ENCODE measurements at places on chromosomes 5 and 9. TPM values are rescaled to one million over a fixed set of nuclear protein-coding genes. Genes with fewer than 3 reads are reported as not detected.

Gene EPB41L4A
- 0.30 TPM for polyA plus RNA-seq

Gene C9
- polyA plus RNA-seq = not detected

GRCh38 chr9:108956022-108956630, 21.9 kb downstream of the ABITRAM start:
- H3K4me3 ChIP-seq = no peak overlapping the region
- no peaks in the 10 kb centered on the region for H3K36me3 ChIP-seq
- no peaks in the 10 kb centered on the region for H3K27me3 ChIP-seq

DNA sequence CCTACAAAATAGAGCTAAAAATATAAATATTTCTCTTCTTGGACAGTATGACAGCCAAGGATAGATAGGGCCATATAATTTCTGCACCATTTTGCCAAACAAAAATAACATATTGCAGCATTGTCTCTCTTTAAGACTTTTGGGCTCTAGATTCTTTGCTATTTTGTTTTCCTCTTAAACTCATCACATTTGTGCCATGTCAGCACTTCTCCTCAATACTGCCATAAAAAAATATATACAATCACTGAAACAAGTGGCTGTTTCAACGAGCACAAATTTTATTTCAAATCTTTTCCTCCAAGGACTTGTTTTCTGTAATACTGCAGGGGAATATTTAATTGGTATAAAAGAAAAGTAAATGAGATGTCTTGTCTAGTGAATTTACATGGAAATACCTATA, 1570.0 kb upstream of the NUDT12 start:
- no peak overlapping the region for H3K27ac ChIP-seq
- H3K27me3 ChIP-seq = no peaks in the 10 kb centered on the region
- no peaks in the 10 kb centered on the region for H3K4me1 ChIP-seq
- no peaks in the 10 kb centered on the region for H3K36me3 ChIP-seq
- no peak for DNase-seq

DNA sequence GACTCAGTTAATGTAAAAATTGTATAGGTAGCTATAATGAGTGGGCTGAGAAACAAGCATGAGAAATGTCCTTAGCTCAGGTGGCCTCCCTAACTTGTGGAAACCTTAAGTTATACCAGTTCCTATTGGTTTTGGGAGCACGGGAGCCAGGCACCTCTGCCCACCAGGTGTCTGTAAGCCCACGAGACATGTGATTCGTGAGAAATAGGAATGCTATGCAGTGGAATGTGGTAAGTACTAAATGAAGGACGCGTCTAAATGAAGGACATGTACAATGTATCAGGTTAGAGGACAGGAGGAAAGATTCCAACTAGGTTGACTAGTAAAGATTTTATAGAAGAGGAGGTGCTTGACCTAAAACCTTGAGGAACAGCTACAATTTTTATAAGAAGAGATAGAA, 46.0 kb upstream of the F2RL2 start:
- no peak overlapping the region for H3K27ac ChIP-seq
- DNase-seq = no peak
- no peaks in the 10 kb centered on the region for H3K27me3 ChIP-seq
- H3K36me3 ChIP-seq = peaks cover 71% of the 10 kb centered on the region

DNA sequence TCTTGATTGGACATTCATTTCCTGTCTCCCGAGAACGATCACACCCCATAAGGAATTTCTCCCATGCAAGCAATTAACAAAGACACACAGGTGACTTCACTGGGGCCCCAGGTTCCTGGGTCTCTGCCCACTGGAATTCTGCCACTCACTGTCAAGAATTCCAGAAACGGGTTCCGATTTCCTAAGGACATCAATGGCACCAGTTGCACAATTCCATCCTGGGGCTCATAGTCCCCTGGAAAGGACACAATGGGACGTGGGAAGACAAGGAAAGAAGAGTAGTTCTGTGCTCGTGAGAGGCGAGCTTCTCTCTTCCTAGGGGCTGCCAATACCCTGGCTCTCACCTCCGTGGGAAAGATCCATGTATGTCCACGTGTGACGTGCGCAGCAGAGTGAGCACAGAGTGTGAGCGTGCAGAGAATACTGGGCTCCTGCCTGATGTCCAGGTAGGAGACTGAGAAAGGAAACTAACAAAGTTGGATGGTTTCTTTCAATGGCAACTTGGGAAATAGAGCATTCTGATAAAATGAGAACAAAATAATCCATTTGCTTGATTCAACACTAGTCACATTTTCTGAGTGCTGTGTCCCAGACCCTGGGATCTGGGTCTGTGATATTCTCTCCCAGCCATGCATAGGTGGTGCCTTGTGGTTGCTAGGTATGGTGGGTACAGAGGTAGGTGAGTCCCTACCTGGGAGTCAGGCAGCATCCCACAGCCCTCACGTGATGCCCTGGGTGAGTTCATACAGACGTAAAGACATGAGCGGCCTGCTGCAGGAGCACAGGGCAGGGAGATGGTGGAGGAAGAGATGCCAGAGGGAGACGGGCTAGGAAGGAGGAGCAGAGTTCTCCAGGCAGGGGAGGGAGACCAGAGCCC, 159.8 kb downstream of the COL23A1 start:
- no peak for DNase-seq
- H3K36me3 ChIP-seq = no peaks in the 10 kb centered on the region
- H3K4me3 ChIP-seq = no peak overlapping the region
- H3K4me1 ChIP-seq = no peaks in the 10 kb centered on the region
- H3K27ac ChIP-seq = no peak overlapping the region
- H3K27me3 ChIP-seq = no peaks in the 10 kb centered on the region

DNA sequence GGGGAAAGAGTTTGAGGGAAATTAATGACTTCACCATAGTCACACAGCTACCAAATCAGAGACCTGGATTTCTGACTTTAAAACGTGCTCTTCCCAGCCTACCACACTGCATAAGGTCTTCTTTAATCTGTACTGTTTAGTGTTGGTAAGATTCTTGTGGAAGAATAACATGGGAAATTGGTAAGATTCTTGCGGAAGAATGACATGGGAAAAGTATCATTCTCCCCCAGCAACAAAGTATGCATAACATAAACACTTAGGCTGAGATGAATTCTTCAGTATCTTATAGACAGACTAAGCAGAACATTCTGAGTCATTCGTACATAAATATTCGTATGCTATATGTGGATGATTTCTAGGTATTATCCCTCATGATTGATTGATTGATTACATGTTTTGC, 170.4 kb downstream of the FOCAD start:
- no peak overlapping the region for H3K4me3 ChIP-seq
- H3K27ac ChIP-seq = no peak overlapping the region
- no peaks in the 10 kb centered on the region for H3K27me3 ChIP-seq

DNA sequence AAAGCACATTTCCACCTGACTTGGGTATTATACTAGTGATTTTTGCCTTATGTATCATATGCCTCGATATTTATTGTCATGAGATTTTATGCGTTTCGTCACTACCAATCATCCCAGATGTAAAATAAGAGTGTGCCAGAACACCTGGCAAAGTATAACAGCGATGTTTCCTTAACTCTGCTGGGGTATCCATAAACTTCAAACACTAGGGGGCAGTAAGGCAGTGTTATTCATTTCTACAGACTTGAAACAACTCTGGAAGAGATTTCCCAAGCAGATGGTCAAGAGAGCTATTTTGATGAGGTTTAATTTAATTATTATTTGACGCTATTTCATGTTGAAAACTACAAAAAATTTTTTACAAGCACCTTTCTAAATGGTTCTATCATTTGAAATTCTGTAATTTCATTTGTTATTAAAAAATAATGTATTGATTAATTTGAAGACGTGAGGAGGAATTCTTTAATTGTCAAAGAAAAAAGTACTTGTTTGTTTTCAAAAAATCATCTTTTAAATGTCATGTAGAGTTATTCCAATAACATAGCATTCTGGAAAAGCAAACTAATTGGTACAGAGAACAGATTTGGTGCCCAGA, 388.5 kb upstream of the CTNND2 start:
- no peak for DNase-seq
- no peak overlapping the region for H3K4me3 ChIP-seq
- no peaks in the 10 kb centered on the region for H3K27me3 ChIP-seq
- no peak overlapping the region for H3K27ac ChIP-seq

DNA sequence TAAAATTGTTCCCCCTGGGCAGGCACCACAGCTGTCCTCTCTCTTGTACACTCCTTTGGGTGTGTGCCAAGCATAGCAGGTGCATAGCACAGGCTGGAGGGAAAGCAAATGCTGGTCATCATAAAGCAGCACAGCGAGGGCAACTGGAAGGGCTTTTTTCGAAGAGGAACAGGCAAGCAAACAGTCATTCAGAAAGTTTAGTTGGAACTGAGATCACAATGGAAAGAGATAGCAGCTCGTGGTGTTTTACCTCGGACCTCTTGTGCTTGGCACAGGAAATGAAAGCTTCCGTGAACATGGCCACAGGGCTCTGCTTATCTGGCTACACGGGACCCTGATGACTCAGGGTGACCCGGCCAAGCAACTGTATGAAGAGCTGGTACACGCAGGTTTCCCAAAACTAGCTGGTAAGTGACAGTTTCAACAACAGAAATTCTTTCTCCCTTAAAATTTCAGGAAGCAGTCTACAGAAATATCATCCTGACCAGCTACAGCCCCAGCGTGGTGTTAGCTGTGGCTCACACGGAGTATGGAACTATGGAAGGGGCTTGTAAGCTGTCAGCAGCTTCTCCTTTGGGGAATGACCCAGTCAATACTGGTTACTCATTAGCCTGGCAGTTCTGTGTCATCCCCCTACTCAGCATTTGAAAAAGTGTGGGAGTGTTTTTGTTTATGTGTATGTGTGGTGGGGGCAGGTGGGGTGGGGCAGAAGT, 48.1 kb downstream of the POC5 start:
- peak overlapping the region; percentile 8 for H3K27ac ChIP-seq
- H3K4me3 ChIP-seq = peak overlapping the region; percentile 42

DNA sequence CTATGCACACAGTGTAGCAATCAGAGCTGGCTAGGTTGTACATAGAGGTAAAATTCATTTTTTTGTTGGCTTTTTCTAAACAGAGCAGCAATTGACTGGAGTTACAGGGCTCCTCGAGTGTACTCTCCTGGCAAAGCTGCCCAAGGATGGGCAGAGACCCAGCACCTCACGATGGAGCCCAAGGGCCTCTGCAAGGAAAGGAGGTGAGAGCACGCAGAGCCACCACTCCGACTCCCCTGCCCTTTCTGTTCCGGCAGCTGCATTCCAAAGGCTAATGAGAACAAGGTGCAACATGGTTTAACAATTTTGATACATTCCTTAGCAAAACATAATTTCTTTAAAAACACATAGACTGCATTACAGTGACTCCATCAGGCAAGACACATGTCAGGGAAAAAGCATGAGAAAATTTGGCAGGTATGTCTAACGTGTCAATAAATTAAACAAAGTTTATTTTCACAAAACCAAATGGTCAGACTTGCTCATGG, 47.5 kb downstream of the SAXO1 start:
- no peak overlapping the region for H3K27ac ChIP-seq
- no peaks in the 10 kb centered on the region for H3K4me1 ChIP-seq
- no peak for DNase-seq
- H3K27me3 ChIP-seq = no peaks in the 10 kb centered on the region
- H3K36me3 ChIP-seq = no peaks in the 10 kb centered on the region
- no peak overlapping the region for H3K4me3 ChIP-seq

GRCh38 chr5:122315521-122315920, 3.5 kb downstream of the SNCAIP start:
- peaks cover 8% of the 10 kb centered on the region for H3K4me1 ChIP-seq
- H3K27ac ChIP-seq = no peak overlapping the region
- no peak overlapping the region for H3K4me3 ChIP-seq
- no peaks in the 10 kb centered on the region for H3K36me3 ChIP-seq
- peaks cover 16% of the 10 kb centered on the region for H3K27me3 ChIP-seq

Gene TRMO
- 21.7 TPM for polyA plus RNA-seq

Gene DMRT2
- 0.08 TPM for polyA plus RNA-seq

- peaks cover 4% of the 10 kb centered on the region for H3K27me3 ChIP-seq
- no peaks in the 10 kb centered on the region for H3K36me3 ChIP-seq
- H3K27ac ChIP-seq = no peak overlapping the region
- no peak overlapping the region for H3K4me3 ChIP-seq
- H3K4me1 ChIP-seq = no peaks in the 10 kb centered on the region
These were observed 68.3 kb downstream of the KCNIP1 start for GRCh38 chr5:170571875-170572852.

Gene FOXD4L3
- not detected for polyA plus RNA-seq

Gene TAS2R1
- polyA plus RNA-seq = 0.14 TPM

GRCh38 chr9:121773954-121774714, 122.7 kb downstream of the DAB2IP start:
- no peak overlapping the region for H3K27ac ChIP-seq
- no peaks in the 10 kb centered on the region for H3K36me3 ChIP-seq
- H3K4me3 ChIP-seq = no peak overlapping the region
- H3K4me1 ChIP-seq = no peaks in the 10 kb centered on the region

DNA sequence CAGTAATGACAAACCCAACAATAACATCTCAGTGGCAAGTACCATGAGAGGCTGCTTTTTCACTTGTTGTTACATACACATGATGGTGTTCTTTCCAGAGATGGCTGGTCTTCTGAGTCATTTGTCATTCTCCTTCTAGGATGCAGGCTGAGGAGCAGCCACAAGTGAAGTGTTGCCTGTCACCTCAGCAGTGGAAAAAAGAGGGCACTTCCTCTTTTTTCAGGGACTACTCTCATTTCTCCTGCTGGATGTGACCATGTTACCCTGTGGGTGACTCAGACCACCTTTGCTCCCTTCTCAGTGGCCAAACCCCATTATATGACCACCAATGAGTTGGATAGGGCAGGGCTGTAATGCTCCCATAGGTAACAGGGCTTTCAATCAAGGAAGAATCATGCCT, 587.0 kb upstream of the ADAMTS16 start:
- no peak overlapping the region for H3K4me3 ChIP-seq
- no peaks in the 10 kb centered on the region for H3K4me1 ChIP-seq
- H3K36me3 ChIP-seq = no peaks in the 10 kb centered on the region
- H3K27ac ChIP-seq = no peak overlapping the region

Gene FREM1
- not detected for polyA plus RNA-seq

Gene C5
- polyA plus RNA-seq = 0.66 TPM

Gene GRXCR2
- polyA plus RNA-seq = not detected
